Lung (tissue), 17 donors: ENCODE measurements at places on chromosomes 7 and 10.

DNA sequence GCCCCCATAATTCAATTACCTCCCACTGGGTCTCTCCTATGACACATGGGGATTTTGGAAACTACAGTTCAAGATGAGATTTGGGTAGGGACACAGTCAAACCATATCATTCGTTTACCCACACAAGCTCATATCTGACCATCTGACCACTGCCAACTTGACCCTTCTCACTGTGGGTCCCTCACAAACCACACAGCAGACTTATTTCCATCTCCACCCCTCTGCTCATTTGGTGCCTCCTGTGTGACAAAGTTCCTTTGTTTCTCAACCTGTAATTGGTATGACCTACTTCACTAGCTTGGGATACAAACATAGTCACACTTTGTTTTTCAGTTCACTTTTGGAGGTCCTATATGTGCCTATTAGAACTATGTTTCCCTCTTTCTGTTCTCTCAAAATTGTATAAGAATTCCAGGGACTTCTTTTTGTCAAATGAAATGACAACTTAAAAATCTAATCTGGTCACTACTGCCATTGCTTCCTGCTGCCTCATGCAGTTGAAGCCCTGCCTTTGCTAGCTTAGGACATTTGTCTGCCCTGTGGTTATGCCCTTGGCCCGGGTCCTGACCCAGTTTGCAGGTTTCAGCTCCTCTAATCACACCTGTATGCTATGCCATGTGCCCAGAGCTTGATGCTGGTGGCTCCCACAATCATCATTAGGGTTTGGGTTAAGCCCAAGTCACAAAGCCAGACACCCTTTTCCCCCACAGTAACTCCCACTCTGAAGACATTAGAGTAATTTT lies 69.9 kb downstream of the PPP1R3C start:
- H3K4me1 ChIP-seq = no peaks in the 10 kb centered on the region
- peaks cover 3% of the 10 kb centered on the region for H3K36me3 ChIP-seq
- no peak overlapping the region for H3K27ac ChIP-seq
- H3K27me3 ChIP-seq = no peaks in the 10 kb centered on the region
- no peak for DNase-seq

DNA sequence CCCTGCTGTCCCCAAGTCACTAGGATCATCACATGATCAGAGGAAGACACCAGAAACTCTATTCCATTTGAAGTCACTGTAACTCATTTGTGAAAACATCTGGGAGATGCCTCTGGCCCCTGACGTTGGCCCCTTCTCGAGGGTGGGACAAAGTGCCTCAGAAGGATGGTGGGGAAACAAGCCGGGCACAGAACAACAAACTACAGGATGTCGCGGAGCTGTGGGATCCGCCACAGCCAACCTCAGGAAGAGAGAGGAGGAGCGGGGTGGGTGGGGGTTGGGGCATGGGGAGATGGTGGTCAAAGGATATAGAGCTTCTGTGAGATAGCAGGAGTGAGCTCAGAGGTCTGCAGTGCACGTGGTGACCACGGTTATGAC lies 265.6 kb upstream of the TCERG1L start:
- no peak for DNase-seq
- no peak overlapping the region for H3K27ac ChIP-seq
- H3K4me3 ChIP-seq = no peak overlapping the region
- H3K4me1 ChIP-seq = no peaks in the 10 kb centered on the region
- no peaks in the 10 kb centered on the region for H3K27me3 ChIP-seq
- H3K36me3 ChIP-seq = no peaks in the 10 kb centered on the region

DNA sequence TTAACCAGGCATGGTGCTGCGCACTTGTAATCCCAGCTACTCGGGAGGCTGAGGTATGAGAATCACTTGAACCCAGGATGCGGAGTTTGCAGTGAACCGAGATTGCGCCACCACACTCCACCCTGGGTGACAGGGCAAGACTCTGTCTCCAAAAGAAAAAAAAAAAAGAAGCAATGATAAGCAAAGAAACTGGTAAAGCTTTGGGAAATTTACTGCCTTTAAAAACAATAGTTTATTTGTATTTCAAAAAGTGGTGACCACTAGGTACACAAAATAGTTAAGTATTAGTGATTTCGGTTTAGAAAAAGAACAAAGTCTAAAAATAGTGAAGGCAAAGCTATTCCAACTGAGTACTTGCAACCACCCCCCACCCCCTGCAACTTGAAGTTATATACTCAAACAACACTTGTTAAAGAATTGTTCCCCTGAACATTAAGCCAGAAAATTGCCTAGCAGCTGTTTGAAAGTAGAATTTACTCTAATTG lies 37.7 kb downstream of the MALSU1 start:
- no peaks in the 10 kb centered on the region for H3K36me3 ChIP-seq
- no peak for DNase-seq
- H3K4me3 ChIP-seq = no peak overlapping the region
- no peaks in the 10 kb centered on the region for H3K27me3 ChIP-seq

- no peaks in the 10 kb centered on the region for H3K27me3 ChIP-seq
- H3K27ac ChIP-seq = no peak overlapping the region
- H3K36me3 ChIP-seq = no peaks in the 10 kb centered on the region
- H3K4me1 ChIP-seq = no peaks in the 10 kb centered on the region
- no peak overlapping the region for H3K4me3 ChIP-seq
Observed at GRCh38 chr10:81546243-81546642, 328.8 kb upstream of the NRG3 start.

DNA sequence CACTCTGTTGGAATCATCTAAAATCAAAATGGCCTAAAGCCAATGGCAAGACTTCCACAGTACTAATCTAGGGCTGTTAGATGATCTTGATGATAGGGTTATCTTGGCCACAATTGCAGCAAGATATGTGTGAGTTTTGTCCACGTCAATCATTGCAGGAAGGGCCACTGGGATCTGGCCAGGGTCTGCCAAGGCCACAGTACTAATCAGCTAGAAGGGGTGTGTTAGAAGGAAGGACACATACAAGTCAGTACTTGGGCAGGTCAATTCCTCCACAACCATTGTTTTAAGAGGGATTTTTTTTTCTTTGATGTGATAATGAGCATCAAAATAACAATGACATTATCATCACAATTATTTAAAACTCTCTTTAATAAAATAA lies 1.6 kb downstream of the LMOD2 start:
- H3K4me3 ChIP-seq = no peak overlapping the region
- no peak for DNase-seq
- H3K27ac ChIP-seq = peak overlapping the region; percentile 80

- no peaks in the 10 kb centered on the region for H3K36me3 ChIP-seq
- H3K4me1 ChIP-seq = no peaks in the 10 kb centered on the region
- H3K4me3 ChIP-seq = no peak overlapping the region
- DNase-seq = no peak
- H3K27ac ChIP-seq = no peak overlapping the region
- no peaks in the 10 kb centered on the region for H3K27me3 ChIP-seq
Observed at GRCh38 chr10:63331586-63331985, 134.2 kb downstream of the JMJD1C start.

DNA sequence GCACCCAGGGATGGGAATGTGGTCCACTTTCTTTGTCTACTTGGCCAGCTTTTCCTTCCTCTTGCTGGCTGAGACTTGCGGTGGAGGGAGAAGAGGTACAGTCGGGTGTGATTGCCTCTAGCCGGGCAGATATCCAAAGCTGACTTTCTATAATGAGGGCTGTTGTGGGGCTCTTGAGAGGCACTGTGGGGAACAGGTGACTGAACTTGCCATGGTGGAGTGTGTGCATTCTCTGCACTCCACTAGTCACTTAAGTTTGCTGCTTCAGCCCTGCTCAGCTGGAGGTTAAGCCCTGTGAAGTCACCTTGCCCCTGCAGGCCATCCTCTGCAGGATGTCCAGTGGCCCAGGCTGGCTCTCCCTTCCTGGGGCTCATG lies 116.6 kb downstream of the AOAH start:
- H3K27me3 ChIP-seq = no peaks in the 10 kb centered on the region
- no peaks in the 10 kb centered on the region for H3K4me1 ChIP-seq
- H3K36me3 ChIP-seq = no peaks in the 10 kb centered on the region
